ENCODE measurements at places on chromosomes 2 and 18.

DNA sequence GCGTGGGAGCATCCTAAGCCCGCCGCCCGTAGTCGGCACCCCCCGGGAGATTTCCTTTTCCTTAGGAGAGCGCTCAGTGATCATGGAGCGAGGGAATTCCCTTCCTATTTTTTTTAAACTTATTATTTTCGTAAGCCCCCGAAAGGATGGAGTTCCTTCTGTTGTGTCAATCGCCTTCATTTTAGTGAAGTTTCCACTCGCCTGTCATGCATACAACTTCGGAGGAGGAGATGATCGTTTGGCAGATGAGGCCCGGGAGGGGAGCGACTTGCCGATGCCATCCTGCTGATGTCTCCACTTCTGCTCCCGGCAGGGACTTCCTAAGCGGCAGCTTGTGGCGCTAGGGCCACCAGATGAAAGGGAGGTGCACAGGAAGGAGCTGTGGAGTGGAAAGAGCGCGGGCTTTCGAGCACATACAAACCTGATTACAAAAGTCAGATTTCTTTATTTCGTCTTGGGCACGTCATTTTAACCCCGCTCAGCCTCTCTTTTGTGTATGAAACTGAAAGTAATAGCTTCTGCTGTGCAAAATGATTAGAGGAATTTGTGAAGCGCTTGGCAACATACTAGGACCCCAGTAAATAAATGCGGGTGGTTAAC is at the start of gene ADGRF3:
ADGRF3 (minus strand) TSS at position 336 of the 600 bp plus-strand sequence. CDS start 555 bp downstream, outside the sequence.
- peak; percentile 46 for DNase-seq

DNA sequence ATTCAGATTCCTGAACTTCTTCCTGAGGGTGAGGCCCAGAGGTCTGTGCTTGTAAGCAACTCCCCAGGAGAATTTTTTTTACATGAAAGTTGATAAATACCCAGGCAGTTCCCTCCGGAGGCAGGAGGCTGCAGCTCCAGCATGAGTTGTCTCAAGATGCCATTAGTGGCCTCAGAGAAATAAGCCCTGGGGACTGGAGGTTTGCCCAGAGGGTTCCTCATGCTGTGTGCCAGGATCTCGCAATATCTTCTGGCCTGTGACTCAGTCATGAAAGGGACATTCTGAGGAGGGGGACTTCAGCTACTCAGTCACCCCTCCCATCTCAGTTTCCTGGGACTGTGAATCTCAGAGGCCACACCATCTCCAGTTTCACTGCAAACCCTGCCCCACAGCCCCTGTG is 49.9 kb downstream of the LYPD1 start:
- DNase-seq, result peak; percentile 32

DNA sequence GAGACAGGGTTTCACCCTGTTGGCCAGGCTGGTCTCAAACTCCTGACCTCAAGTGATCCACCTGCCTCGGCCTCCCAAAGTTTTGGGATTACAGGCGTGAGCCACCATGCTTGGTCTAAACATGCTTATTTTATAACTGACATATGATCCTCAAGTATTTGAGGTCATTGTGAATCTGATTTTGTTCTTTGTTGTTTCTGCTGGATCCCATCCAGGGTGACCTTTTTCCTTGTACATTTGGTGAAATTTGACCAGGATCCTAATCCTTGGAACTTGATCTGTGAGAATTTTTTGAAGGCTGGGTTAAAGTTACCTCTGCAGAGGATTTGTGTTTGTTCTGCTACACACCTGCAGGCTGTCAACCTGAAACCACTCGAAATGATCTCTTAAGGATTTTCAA is 49.2 kb downstream of the NPAS2 start:
- no peak for DNase-seq

DNA sequence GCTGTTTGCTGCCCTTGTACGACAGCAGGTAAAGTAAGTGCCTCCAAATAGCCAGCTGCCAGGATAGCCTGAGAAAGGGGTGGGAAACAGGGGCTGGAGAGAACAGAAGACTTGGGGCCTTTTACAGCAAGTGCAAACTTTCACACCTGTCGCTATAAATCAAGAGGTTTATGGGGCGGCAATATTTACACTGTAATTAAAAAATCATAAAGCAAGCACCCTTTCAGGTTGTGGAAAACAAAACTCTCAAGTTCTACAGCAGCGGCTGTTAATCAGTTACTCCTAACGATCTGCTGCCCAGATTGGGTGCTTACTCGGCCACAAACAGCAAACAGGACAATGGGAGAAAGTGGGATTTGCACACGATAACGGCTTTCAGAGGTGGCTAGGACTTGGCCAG is 359.5 kb upstream of the ETAA1 start:
- DNase-seq, result no peak

GRCh38 chr2:189633392-189633811 is 27.9 kb upstream of the ASNSD1 start:
- no peak for DNase-seq

DNA sequence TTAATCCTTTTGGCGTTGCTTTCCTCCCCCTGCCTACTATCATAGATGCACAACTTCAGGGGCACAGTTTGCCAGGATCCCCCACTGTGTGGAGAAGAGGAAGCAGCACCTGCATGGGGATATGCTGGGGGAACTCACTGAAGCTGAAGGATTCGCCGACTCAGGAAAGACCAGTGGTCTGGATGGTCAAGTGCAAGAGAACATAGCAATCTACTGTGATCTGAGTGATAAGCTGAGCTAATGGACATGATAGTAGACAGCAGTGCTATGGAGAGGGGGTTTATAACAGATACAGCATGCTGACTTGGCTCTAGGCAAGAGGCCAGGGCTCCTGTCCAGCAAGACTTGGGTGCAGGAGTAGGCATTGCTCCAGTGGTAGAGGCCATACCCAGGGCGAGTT is 124.4 kb upstream of the NRP2 start:
- DNase-seq, result no peak

DNA sequence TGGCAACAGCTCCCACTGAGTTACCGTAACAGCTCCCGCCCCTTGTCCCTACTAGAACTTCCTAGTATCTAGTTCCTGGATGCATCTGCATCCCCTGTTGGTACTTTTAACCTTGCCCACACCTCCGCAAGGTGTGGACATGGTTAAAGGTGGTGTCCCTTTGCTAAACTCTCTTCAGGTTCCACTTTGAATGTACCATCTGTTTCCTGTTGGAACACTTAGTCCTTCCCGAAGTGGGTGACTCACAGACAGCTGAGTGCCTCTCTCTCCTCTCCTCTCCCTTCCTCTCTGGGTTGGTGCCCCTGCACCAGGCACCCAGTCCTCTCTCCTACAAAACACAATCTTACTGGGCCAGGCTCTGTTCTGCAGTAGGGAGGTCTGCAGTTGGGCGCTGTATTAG is 19.6 kb upstream of the REL start:
- peak; percentile 38 for DNase-seq

- peak; percentile 81 for DNase-seq
Measured at GRCh38 chr2:137173463-137173862, 408.1 kb downstream of the THSD7B start.

DNA sequence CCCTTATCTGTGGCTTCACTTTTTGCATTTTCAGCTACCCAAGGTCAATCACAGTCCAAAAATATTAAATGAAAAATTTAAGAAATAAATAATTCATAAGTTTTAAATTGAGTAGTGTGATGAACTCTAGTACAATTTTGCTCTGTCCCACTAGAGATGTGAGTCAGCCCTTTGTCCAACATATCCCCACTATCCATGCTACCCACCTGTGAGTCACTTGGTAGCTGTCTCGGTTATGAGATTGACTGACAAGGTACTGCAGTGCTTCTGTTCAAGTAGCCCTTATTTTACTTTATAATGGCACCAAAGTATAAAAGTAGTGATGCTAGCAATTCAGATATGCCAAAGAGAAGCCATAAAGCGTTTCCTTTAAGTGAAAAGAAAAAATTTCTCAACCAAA is 28.8 kb downstream of the ADCY3 start:
- no peak for DNase-seq

GRCh38 chr2:24993406-24994145 is 21.8 kb upstream of the DNAJC27 start:
- peak; percentile 5 for DNase-seq

GRCh38 chr2:109663721-109664120 is 49.6 kb downstream of the SOWAHC start:
- peak; percentile 90 for DNase-seq

GRCh38 chr2:138023976-138024375 is 59.7 kb downstream of the HNMT start:
- DNase-seq, result no peak

DNA sequence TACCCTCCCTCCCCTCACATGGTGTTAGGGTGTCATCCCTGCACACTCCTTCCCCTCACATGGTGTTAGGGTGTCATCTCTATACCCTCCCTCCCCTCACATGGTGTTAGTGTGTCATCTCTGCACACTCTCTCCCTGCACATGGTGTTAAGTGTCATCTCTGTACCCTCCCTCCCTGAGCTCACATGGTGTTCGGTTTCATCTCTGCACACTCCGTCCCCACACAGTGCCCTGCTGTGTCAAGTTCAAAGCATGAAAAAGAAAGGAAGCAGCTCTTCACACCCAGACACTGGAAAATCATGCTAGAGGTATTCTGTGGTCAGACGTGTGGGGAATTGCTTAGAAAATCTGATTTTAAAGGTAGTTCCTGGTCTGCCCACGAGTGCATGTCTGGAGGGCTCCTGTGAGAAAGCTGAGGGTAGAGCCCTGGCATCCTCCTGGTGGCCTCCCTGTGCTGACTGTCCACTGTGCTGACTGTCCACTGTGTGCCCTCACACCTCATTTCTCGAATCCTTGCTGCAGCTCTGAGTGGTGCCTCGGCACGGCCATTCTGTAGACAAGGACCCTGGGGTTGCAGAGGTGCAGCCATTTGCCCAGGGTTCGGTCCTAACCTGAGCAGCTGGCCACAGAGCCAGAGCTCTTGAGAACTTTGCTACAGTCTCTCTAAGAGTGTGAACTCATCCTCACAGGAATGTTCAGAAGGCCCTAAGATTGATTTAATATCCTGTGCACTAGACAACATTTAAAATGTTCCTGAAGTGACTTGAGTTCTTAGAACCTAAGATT is 69.1 kb upstream of the NFATC1 start:
- no peak for DNase-seq

GRCh38 chr2:227185615-227186232 is 21.3 kb downstream of the COL4A3 start:
- DNase-seq, result no peak

- DNase-seq, result no peak
Measured at GRCh38 chr2:142140434-142140845, 9.6 kb upstream of the LRP1B start.

DNA sequence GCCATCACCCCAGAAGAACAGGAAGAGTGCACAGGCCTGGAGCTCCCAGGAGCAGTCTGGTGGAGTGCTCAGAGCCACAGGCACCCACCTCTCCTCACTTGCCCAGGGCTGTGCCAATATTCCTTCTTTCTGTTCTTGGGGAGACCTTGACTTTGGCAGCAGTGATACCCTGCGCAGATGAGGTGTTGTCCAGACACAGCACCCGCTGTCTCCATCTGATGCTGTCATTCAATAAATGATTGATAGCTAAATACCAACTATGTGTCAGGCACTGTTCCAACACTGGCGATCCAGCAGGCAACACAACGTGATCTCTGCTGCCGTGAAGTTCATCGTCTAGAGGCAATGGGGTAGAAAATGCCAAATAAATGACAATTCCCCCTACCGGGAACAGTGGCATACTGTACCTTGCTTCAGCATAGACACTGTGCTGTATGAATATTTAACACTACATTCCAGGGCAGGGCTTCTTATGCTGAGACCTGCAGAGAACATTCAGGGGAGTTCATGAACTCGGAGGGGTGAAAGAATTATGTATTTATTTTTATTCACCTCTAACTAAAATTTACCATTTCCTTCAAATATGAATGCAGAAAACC is 320.5 kb upstream of the NCKAP5 start:
- no peak for DNase-seq

- DNase-seq, result no peak
Measured at GRCh38 chr2:237407700-237408099, 6.3 kb downstream of the COL6A3 start.

DNA sequence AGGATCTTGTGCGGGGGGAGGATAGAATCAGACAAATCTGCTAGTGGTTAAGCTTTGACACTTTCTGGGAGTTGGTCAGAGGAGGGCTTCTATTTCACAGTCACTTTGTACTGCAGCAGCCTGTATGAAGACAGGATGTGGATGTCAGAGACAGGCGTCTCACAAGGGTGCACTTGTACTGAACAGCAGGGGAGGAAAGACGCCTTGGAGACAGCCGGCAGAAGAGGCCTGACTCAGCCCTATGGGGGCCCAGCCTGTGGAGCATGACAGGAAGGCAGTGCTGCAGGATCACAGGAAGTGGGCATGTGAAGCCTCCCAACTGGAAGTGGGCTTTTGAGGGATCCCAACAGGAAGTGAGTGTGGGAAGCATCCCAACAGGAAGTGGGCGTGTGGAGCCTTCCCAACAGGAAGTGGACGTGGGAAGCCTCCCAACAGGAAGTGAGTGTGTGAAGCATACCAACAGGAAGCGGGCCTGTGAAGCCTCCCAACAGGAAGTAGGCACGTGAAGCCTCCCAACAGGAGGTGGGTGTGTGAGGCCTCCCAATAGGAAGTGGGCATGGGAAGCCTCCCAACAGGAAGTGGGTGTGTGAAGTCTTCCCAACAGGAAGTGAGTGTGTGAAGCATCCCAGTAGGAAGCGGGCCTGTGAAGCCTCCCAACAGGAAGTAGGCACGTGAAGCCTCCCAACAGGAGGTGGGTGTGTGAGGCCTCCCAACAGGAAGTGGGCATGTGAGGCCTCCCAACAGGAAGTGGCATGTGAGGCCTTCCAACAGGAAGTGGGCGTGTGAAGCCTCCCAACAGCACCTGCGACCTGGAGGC is 212.3 kb downstream of the SNTG2 start:
- no peak for DNase-seq

DNA sequence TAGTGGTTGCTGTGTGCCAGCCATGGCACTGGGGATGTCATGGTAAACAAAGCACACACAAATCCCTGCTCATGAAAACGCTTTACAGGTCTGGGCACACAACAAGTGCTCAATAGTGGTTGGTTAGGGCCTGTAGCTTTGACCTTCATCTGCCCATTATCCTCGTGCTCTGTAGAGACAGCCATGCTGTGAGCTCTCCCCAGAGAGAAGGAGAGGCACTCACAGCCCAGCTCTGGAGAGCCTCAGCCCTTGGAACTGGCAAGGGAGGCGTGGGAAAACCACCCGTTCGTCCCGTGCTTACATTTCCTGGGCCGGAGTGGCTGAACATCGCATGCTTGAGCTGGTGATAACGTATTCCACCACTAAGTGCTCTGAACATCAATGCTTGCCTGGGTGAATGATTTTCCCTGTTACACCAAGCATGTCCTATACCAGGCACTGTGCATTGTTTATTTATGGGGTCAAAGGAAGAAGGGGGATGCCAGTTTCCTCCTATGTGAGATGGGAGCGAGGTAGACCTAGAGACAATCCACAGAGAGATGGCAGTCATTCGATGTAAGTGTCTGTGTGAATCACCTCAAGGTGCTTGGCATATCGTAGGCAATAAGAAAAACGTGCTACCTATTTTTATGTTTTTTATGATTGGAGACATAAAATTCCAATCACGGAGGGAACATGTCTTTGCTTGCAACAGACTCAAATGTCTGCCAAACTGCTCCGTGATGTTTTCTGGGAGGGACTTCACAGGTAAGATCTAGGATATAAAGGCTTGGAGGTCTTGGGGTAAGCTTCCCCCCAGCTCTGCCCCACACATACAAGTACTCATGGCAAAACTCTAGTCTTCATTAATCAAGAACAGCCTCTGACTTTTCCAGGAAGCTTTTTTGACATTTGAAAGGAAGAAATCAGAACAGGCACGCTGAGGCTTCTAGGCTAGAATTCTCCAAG is 75.5 kb downstream of the DDX1 start:
- DNase-seq, result peak; percentile 40

- no peak for DNase-seq
Measured at GRCh38 chr2:147463881-147464520, 380.8 kb upstream of the ACVR2A start.
